Hypothalamus (tissue), 51 donors: ENCODE measurements at places on chromosomes 7 and 10.

DNA sequence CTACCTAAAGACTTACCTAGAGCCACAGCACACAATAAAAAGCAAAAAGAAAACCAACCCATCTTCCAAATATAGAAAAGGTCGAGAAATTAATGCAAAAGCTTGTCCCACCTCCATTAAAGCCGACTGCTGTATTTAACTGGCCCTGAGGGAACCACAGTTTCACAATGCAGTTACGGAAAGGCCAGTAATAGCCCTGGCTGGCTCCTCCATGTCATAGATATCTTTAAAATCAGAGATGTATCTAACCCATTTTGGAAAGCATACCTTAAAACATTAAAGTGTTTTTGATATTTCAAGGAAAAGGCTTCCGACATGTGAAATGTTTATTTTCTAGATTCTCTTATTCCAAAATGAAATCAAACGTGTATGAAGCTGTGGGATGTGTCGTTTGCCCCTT is 23.0 kb downstream of the HDAC9 start:
- no peak for DNase-seq

DNA sequence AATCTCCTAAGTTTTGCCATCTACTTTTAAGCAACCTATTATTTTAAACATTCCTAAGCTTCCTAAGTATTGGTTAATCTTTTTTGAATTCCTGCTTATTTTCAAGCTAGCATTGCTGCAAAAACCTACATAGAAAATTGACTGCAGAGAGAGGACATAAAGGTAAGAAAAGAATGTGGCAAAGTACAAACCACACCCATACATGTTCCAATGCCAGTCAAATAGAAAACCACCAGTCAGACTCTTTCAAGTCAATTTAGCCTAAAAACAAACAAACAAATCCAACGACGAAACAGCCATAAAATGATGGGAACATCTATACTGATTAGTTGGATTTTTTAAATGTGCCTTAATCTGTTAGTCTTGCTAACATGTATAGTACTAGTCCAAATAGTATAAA is 804.8 kb downstream of the GRM8 start:
- DNase-seq, result no peak

GRCh38 chr7:25260862-25261494 is 32.7 kb upstream of the NPVF start:
- DNase-seq, result no peak

DNA sequence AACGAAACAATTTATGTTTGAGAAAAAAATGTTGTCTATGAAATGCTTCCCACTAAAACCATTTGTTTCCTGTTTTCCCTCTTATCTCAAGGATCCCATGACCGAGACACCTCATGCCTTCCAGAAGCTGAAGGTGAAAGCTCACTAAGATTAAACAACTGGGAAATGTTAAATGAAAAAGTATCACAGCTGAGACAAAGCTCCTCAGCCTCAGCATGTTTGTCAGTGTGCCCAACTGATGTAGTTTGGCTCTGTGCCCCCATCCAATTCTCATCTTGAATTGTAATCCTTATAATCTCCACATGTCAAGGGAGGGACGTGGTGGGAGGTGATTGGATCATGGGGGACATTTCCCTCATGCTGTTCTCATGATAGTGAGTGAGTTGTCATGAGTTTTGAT is 327.3 kb downstream of the HTR7 start:
- DNase-seq, result no peak

- no peak for DNase-seq
Measured at GRCh38 chr7:112707655-112708054, 82.5 kb downstream of the TMEM168 start.

DNA sequence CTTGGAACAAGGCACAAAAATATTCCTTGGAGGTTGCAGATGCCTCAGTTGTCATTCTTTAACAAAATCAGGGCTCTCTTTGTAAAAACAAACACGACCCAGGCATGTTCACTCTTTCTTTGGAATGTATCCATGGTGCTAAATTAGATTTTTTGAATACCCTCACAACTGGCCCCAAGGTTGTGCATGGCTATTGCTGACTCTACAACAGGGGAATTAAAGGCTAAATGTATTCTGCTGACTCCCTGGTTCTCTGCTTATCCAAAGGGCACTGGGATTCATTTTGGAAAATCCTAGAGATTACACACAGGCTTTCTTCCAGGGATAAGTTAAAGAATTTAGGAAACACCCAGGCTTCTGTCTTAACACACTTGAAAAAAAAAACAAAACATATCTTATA is 332.5 kb downstream of the WDR11 start:
- DNase-seq, result no peak

DNA sequence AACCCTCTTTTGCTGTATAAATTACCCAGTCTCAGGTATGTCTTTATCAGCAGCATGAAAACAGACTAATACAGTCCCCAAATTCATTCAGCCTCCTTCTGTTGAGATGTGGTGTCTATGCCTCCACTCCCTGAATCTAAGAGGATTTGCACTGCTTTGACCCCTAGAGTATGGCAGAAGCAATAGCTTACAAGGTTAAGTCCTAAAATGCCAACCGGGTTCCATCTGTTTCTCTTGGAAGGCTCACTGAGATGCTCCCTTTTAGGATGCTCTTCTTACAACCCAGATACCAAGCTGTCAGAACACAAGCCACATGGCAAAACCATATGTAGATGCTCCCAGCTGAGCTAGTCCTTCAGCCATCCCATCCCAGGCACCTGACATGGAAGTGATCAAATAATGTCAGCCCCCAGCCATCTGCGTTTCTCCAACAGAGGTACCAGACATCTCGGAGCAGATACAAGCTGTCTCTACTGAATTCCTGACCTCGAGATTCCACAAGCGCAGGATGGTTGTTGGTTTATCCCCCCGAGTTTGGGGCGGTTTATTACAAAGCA is 20.2 kb downstream of the CALN1 start:
- no peak for DNase-seq

DNA sequence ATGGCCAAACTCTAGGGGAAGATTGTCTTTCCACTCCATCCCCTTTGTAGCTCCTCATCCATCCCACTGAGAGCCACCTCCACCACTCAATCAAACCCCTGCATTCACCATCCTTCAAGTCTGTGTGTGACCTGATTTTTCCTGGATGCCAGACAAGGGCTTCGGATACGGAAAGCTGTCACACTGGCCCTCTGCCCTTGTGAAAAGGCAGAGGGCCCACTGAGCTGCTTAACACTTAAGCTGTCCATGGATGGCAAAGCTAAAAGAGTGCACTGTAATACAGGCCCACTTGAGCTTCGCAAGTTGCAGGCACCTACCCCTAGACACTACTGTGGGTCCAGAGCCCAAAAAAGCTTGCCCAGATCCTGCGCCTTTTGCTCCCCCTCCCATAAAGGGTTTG is 237.2 kb downstream of the MAGI2 start:
- DNase-seq, result no peak

DNA sequence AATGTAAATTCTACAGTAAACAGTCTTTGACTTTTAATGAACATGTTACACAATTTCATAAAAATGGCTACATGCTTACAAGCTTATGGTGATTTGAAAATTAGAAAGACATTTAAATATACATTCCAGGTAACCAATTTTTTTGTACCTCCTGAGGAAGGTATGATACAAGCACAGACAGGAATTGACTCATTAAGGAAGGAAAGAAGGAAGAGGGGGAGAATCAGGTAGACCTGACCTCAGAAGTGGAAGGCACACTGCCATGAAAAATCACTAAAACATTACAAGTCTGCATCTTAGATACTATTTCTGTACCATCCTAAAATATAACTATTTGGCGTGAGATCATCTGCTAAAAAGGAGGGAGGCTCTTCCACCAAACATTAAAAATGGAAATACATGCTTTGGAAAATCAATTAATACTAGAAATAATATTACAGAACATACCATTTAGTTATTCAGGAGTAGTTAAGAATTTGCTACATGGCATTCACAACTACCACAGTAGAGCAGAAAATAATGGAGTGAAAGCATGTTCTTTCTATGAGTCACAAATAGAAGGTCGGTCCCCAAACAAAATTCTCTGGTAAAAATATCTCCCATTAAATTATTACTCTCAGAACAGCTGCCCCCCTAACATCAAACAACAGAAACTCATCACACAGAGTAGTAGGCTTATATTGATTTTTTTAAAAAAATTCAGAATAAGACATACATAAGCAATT is 15.2 kb downstream of the RAB11FIP2 start:
- DNase-seq, result no peak

DNA sequence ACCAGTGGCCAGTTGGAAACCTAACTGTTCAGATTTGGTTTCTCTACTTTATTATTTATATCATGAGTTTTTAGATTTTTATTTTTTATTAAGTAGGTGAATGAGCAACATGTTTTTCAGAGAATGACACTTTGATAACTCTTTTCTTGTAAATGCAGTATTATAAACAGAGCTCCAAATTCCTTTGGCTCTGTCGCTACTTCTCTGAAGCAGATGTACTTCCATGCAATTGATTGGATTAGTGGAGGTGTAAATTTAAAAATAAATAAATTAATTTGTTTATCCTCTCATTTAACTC is 34.3 kb upstream of the ICA1 start:
- no peak for DNase-seq

DNA sequence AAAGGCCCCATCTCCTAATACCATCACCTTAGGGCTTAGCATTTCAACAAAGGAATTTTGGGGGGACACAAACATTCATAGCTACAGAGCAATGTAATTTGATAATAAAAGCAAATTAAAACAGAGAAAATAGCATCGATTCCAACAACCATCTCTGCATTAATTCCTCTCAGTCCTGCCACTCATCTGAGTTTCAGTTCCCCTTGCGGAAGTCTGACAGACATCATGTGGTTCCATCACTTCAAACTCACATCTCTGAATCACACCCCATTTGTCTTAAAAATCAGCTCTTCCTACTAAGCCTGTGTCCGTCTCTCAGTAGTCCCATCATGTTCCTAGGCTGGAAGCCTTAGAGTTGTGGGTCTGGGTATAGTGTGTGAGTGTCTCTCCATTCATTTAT is 3.6 kb downstream of the ADCK2 start:
- DNase-seq, result no peak

GRCh38 chr10:73875139-73875475 is 752 bp upstream of the CAMK2G start:
- no peak for DNase-seq

GRCh38 chr7:141475679-141476078 is 75.5 kb upstream of the AGK start:
- DNase-seq, result no peak

GRCh38 chr10:74322141-74322540 is 171.1 kb downstream of the ADK start:
- no peak for DNase-seq

GRCh38 chr10:660413-660969 is 29.0 kb downstream of the DIP2C start:
- no peak for DNase-seq

DNA sequence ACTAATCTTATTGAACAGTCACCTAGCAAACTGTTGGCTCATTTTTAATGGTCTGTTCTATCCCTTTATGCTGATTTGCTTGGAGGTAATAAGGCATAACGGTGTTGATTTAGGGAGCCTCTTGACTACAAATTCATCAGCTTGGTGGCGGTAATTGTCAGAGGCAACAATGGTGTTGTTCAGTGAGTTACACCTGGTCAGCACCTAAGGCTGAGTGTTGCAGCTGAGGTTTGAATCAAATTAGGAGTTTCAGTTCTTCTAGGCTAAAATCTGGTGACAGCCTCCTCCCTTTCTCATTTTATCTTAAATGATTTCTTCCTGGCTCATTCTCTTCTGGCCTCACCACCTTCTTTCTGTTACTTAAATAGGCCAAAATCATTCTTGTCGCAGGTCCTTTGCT is 42.3 kb upstream of the SP8 start:
- no peak for DNase-seq

DNA sequence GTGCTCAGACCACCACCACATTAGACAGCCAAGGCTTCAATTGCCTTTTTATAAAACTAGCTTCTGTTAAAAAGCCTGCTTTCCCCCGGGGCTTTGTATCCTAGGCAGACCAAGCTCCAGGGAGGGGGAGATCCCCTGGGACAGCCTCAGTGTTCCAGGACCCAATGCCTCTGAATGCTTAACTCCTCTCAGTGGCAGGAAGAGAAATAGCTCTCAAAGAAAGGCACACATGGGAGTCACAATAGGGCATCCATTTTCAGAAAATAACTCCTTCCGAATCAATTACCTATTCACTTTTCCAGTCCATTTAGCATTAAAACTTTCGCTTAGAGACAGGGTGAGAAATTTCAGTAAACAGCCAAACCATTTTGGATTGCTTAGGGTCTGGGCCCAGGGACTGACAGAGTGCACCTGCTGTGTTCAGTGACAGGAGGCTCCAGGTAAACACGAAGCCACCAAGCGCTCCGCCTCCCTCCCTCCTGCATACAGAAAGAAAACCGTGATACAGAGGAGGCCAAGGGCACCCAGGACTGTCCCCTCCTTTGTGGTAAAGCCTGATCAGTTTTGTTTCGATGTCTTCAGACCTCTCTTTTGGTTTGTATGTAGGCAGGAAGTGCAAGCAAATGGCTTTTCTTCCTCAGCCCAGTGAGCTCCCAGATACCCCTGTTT is 599.7 kb downstream of the KCNMA1 start:
- no peak for DNase-seq

DNA sequence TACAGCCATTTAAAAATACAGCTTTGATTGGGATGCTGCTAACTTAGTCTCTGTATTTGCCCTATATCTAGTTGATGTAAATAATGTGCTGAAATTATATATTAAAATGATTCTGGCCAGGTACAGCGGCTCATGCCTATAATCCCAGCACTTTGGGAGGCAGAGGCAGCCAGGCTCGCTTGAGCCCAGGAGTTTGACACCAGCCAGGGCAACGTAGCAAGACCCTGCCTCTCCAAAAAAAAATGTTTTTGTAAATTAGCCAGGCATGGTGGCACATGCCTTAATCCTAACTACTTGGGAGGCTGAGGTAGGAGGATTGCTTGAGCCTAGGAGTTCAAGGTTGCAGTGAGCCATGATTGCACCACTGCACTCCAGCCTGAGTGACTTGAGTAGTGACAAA is 143.8 kb upstream of the CELF2 start:
- DNase-seq, result no peak

GRCh38 chr7:88203401-88203800 is 16.4 kb downstream of the SRI start:
- DNase-seq, result no peak

GRCh38 chr7:64887756-64888508 is 15.1 kb upstream of the ZNF273 start:
- peak; percentile 20 for DNase-seq

DNA sequence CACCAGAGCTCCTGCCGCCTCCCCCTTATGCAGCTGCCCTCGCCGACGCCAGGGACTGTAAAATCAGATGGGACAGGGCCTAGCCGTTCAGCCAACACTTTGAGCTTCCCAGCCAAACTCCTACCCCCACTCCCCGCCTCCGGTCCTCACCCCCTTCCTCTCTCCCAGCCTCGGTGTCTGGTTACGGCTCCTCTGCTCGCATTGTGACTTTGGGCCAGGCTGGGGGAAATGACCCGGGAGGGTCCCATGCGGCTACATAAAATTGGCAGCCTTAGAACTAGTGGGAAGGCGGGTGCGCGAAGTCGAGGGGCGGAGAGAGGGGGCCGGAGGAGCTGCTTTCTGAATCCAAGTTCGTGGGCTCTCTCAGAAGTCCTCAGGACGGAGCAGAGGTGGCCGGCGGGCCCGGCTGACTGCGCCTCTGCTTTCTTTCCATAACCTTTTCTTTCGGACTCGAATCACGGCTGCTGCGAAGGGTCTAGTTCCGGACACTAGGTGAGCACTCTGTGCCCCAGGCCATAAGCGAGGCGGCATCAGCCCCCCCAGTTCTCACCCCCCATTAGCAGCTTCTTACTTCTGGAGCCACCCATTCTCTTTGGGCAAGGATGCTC is at the start of gene KAZALD1:
Gene KAZALD1 (plus strand): TSS at position 366 of the 608 bp plus-strand sequence. CDS start 604 bp downstream, outside the sequence.
- no peak for DNase-seq

- no peak for DNase-seq
Measured at GRCh38 chr7:106901828-106902441, 36.9 kb downstream of the PIK3CG start.
